ENCODE measurements at places on chromosomes 5 and 9.

GRCh38 chr5:87147441-87147840, 120.2 kb upstream of the RASA1 start:
- no peak for DNase-seq

DNA sequence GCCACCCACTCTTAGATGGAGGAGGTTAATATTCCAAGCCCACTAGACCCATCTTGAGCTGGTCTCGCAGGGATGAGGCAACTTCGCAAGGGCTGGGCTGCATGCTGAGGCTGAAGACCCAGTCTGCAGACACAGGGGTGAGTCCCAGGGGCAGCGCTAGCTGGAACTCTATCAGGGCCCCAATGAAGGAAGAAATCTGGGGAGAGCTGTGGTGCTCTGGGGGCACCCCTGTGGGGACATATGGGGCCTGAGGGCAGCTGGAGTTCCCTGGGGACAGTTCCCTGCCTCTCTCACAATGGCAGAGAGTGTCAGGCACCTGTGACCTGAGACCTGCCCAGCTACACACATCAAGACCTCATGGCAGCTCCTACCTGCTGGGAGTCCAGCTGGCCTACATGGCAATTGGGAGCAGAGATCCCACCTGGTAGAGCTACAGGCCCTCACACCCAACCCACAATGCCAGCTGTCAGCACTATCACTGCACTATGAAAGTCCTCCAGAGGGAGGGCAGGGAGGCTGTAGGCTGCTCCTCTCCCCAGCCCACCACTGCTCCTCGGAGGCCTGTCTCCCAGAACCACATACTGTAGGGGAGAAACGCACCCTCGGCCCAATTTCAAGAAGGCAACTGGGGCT, 202.2 kb downstream of the GABBR2 start:
- DNase-seq = no peak

GRCh38 chr9:69066955-69067354, 31.4 kb downstream of the FXN start:
- DNase-seq = no peak

GRCh38 chr5:103444333-103445038, 118.1 kb downstream of the NUDT12 start:
- no peak for DNase-seq
